ENCODE measurements at places on chromosomes 5 and 9.

DNA sequence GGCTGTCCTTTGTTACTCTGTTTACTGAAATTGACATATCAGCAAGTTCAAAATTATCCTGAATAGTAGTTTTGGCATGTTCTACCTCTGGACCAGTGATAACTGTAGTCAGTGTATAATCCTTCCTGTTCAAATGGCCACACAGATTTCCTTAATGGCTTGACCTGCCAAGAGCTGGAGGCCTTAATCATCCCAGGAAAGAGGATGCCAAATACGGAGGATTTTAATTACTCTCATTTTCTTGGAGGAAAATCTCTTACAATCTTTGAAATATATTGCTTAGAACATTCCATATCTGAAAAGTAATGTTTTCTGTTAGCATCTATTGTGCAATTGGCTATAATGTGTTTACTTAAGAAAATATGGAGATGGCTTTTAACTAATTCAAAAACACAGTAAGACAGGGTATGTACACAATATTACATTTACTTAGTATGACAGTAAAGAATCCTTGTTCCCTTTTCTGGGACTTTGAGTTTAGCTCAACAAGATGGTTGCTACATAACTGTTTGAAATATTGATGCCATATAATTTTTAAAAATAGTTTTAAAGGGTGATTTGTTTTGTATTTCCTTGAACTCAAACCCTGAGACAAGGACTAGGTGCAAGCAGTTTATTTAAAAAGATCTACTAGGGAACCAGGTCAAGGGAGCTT, 68.9 kb upstream of the SELENOP start:
- DNase-seq, result no peak

DNA sequence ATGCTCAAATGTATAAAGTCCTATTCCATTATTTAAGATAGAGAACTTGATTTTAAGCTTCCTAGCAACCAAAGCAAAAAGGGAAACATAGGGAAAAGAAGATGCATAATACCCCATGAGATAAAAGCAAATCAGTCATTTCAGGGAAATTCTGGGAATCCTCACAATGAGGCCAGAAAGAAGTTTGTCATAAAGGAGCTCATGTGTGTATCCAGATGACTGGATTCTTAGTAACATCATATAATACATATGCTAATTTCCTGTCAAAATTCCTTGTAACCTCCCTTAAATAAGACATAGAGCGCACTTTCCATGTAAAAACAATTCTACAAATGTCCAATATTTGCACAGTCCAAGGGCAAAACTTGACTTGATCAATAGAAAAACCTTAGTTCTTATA, 411.0 kb upstream of the WWC1 start:
- DNase-seq, result no peak

GRCh38 chr5:34538026-34538672, 118.0 kb upstream of the RAI14 start:
- DNase-seq, result no peak

DNA sequence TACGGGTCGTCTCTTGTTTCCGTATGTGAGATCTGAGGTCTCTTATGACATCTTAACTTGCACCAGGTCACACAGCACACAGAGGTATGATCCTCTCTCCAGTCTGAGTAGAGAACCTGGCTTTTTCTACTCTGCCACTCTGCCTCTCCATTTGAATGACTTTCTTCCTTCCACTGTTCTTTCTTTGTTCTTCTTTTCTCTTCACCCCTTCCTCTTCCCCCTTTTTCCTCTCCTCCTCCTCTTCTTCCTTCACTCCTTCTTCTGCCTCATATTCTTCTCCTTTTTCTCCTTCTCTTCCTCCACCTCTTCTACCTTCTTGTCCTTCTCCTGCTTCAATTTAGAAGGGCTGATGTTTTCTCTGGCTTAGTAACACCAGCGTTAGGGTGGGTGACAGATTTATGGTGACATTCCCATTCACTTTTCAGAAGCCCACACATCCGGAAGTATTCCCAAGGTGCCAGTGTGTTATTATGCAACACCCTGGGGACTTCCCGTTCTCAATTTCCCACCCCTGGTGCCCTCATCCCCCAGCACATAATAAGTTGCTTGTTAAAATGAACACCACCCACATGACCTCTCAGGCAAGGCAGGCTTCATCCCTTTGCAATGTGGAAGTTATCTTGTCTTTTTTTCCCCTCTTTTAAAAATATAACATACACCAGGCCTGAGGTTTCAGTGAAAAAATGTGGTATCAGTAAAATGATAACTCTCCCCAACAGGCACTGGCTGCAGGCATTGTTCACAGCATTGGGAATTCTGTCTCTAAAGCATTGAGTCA, 122.0 kb downstream of the PAPPA start:
- DNase-seq, result no peak

- no peak for DNase-seq
These were observed 571 bp downstream of the PPIC start for GRCh38 chr5:123035918-123036390.

DNA sequence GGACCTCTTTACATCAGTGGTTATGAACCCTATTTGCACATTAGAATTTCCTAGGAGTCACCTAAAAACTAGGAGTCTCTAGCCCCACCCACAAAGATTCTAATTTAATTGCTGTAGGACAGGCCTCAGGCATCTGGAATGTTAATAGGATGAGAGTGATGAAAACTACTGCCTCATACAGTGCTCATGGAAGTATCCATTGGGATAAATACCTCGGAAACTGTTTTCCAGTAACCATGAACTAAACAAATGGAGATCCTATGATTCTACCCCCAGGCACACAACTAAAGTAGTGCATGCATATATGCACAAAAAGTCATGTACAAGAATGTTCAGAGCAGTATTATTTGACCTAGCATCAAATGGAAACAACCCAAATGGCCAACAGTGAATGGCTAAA, 286.3 kb downstream of the DNAH5 start:
- no peak for DNase-seq

DNA sequence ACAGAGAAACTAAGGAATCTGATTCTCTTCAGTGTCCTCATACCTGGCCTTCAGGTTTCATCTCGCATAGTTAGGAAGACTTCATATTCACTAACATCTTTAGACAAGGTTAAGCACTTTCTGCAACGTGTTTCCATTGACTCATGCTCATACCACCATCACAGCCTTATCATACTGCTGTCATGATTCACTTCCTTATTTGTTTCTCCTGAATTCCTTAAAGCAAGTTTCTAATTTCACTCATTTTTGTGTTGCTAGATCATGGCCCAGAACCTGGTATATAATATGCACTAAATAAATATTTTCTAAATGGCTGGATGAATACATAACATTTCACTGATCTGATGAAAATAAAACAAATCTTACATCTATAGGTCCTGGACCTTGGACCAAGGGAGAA, 472.9 kb downstream of the PRELID2 start:
- DNase-seq, result no peak

DNA sequence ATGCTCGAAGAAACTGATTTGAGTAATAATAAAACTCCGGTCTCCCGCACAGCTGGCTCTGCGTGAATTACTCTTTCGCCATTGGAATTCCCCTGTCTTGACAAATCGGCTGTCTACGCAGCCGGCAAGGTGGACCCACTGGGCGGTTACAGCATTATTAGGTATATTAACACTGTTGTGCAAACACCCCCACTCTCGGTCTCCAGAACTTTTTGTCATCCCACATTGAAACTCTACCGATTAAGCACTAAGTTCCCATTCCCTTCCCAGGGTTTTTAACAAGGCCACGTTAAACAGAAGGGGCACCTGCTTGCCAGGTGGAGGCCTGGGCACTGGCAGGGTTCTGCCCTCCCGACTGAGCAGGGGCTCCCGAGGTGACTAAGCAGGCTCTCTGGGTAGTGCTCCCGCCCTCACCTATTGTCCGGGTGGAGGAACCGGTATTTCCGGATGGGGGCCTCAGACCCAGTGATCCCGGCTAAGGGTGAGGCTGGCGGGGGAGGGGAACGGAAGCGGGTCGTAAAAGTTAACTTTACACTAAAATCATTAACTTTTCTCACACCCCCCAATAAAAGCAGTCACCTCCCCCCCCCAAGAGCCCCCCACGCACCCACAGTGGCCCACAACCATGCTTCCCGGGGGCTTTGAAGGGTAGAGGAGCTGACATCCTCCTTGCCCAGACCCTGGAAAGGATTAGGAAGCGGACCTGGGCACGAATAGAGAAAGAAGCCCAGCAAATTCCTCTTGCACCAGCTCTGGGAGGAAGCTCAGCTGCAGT, 53.5 kb upstream of the TJP2 start:
- no peak for DNase-seq

DNA sequence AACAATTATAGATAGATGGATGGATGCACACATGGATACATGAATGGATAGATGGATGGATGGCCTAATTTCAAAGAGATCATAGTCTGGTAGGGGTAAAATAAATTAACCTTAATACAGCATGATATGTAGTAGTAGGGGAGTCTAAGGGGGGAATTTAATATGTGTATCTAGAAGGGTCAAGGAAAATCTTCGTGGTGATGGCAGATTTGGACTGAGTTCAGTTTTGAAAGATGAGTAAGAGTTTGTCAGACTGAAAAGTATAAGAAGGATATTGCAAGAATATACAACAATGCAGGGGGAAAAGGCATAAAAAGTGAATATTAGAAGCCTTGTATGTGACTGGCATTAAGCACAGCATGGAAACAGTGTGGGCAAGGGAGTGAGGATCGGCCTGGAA, 98.7 kb downstream of the ZNF462 start:
- DNase-seq, result no peak

GRCh38 chr9:38395653-38396370, 3.3 kb downstream of the ALDH1B1 start:
- DNase-seq, result no peak

DNA sequence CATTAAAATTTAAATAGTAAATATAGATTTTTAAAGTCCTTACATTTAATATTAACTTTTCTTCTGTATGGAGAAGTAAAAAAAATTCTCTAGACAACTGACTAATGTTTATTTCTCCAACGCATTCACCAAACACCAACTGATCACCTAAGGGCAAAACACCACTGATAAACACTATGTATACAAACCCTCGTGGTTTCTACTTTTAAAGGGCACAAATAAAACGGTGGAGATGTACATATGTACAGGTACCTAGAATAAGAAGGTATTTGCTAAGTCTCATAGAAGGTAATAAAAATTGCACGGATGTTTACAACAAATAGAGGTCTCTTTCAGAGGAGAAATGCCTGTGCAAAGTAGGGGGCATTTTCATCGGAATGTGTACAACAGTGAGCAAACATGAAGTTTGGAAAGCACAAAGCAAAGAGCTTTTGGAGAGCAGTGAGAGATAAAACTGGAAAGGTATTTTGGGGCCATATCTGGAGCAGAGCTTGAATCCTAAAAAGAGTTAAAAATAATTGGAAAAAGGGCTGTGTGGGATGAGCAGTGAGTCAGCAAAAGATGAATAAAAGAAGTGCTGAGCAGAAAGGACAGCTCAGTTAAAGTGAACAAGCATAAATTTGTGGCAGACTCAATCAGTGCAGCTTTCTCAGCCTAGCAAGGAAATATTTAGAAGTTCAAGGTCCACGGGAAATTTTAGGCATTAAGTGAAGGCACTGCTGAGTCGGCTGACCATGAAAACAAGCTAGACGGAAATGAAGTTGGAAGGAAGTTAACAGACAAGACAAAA, 160.0 kb downstream of the TMEM161B start:
- no peak for DNase-seq

GRCh38 chr5:137600721-137601360, 101.7 kb upstream of the SPOCK1 start:
- DNase-seq, result no peak

DNA sequence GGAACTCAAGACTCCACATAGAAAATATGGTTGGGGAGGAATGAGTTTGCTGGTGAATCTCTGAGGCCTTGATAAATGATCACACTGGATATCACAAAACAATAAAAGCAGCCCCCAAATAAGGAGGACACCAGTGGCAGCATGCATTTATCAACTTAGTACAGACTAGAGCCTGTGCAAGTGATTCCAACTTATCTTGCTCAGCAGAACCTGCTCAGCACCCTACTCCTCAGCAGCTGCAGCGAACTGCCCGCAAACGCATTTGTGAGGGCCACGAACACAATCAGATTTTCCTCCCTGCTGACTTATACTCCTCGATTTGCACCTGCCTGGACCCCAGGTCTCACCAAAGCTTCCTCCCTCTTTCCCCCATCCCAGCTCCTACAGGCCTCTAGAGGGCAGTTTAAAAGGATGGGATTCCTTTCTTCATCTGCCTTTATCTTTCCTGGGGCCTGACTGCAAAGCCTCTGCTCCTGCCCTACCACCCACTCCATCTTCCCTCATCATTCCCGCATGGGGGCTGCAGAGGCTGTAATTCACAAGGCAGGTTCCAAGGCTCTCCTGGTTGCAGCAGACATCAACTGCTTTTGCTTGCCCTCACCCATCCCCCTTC, 41.2 kb downstream of the ANKS6 start:
- DNase-seq, result no peak

DNA sequence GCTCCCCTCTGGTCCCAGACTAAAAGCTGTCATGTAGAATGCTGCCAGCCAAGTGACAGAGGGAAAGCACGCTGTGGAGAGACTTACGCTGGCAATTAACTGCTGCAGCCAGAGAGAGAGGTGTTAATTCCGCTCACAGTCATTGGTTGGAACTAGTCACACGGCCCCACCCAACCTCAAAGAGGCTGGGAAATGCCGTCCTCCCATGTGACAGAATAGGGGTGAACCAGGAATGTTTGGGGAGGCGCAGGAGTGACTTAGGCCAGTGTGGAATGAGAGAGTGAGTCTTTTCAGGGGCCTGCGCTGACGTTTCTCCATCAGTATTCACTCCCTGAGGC, 87.6 kb downstream of the AMBP start:
- no peak for DNase-seq

- DNase-seq, result no peak
These were observed 273.7 kb downstream of the CETN3 start for GRCh38 chr5:90135779-90136378.

GRCh38 chr5:35032356-35032755, 15.4 kb downstream of the AGXT2 start:
- no peak for DNase-seq

DNA sequence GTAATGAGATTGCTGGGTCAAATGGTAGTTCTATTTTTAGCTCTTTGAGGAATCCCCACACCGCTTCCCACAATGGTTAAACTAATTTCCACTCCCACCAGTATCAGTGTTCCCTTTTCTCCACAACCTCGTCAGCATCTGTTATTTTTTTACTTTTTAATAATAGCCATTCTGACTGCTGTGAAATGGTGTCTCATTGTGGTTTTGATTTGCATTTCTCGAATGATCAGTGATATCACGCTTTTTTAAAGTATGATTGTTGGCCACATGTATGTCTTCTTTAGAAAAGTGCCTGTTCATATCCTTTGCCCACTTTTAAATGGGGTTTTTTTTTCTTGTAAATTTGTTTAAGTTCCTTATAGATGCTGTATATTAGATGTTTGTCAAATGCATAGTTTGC, 73.5 kb downstream of the MTAP start:
- no peak for DNase-seq

- peak; percentile 28 for DNase-seq
These were observed 7.9 kb upstream of the ENG start for GRCh38 chr9:127862075-127863011.
